ENCODE measurements at places on chromosomes 1 and 21.

DNA sequence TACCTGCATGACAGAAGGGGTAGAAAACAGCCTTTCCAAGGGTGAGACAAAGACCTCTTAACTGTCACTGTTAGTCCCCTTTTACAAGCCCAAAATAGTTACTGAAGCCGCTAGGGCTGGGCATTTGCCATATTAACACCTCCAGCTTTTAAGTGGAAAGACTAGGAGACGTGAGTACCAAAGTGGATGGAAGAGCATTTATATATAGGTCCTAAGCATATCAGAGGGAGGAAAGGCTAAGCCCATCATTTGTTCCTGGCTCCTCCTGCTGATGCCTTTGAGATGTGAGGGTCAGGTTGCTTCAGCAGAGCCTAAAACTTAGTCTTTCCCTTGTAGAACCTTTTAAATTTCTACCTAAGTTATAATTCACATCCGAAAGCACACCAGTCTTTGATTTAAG is 25.7 kb upstream of the APOBEC4 start:
- no peak for DNase-seq

DNA sequence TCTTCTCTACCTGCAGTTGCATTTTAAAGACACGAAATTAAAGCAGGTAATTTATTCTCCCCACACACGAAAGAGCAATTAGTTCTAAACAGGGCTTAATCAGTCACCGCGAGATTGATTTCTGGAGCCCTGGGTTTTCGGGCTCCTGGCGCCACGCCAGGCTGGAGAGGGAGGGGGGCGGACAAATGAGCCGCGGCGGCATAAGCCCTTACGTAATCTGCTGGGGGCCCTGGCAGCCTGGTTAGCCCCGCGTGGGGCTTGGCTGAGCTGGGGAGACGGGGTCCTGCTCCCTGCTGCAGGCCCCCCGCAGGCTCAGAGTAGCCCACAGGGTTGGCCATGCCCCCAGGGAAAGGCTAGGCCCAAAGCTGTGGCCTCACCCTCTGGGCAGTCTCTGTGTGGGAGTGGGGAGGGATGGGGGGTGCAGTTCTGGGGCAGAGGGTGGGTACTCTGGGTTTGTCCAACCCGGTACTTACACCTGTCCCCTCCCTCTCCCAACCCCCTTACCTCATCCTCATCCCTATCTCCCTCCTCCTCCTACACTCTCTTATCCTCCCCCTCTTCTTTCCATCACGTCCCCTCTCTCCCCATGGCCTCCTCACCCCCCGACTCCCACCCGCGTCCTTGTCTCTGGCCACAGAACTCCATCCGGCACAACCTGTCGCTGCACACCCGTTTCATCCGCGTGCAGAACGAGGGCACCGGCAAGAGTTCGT is 19.9 kb downstream of the FOXO6 start:
- DNase-seq = peak; percentile 41

GRCh38 chr1:221913351-221913892 is 171.5 kb upstream of the DUSP10 start:
- no peak for DNase-seq

- no peak for DNase-seq
Measured at GRCh38 chr1:220038640-220039039, 7.7 kb downstream of the EPRS1 start.

DNA sequence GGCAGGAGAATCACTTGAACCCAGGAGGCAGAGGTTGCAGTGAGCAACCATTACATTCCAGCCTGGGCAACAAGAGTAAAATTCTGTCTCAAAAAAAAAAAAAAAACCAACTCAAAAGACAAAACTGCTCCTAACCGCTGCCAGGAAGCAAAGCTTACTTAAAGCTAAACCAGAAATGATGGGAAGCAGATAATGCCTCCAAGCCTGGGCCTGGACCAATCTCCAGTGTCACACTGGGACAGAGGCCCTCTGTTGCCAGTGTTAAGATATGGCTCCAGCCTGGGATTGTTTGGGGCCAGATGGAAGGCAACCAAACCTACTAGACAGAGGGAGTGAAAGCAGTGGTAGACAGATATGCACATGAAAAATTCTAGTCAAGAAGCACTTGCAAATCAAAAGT is 36.9 kb downstream of the NSL1 start:
- DNase-seq = no peak

DNA sequence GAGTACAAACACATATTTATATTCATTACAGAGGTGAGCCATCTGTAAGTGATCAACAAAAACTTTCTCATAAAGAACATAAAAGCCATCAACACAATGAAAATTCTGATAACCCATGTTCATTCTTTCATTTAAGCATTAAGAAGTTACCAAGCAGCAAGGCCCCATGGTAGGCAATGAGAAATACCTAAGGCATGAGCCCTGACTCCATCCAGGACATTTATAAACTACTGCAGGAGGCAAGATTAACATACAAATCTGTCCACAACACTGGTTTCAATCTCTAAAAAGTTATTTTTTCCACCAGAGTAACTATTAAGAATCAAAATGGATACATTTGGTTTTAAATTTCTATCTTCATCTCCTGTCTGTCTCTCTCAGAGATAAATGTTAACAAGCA is 76.1 kb downstream of the SIPA1L2 start:
- DNase-seq = peak; percentile 58

- DNase-seq = peak; percentile 94
Measured at GRCh38 chr1:40508375-40509341, at the start of gene EXO5. Gene EXO5, plus strand, starts transcription at chr1:40508767. Its CDS starts 5,778 bp downstream, at chr1:40514545.

DNA sequence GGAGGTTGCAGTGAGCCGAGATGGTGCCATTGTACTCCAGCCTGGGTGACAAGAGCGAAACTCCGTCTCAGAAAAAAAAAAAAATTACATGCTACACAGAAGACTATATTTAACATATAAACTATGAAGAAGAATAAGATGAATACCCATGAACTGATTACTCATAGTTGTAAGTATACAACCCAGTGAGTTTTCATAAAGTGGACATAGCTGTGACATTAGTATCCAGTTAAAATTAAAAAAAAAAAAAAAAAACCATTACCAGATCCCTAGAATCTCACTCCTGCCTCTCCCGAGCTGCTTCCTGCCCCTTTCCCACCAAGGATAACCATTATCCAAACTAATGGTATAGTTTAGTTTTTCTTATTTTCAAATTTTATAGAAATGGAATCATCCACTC is 37.4 kb downstream of the UBE4B start:
- DNase-seq = no peak

- no peak for DNase-seq
Measured at GRCh38 chr1:24714859-24715520, 30.3 kb upstream of the CLIC4 start.
